ENCODE measurements at places on chromosomes 3 and 15.

DNA sequence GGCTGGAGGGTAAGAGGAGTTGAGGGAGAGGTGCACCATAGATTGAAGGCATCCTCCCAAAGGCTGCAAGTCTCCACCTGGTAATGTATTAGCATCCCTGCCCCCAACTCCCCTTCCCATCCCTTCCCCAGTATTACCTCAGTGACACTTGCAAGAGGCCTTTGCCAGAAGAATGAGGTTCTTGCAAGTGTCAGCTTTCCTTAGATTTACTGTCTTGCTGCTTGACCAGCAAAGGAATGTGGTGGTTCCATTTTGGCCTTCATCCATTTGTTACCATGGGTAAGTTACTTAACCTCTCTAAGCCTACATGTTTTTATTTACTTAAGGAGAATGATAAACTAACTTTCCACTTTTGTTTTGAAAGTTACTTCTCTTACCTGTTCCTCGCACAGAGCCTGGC lies 108.9 kb downstream of the LRTM1 start:
- no peak for DNase-seq

GRCh38 chr3:78941587-78941986 lies 826.2 kb downstream of the ROBO1 start:
- no peak for DNase-seq

DNA sequence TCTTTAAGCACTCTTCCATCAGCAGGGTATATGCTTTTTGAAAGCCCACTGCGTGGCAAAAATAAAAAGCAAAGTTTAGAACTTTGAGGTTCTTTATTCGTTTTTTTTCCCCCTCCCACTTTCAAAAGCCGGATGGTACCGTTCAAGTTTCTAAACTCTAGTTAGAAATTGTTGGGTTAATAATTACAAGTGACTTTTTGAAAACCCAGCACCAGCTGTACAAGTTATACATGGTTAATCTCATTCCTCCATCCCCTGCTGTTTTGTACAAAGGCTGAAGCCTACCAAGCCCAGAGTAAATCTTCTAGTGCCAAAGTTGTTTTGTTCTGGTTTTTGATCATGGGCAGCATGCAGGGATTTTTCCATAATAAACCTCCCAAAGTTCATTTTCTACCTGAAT lies 48.6 kb downstream of the WDR72 start:
- no peak for DNase-seq

DNA sequence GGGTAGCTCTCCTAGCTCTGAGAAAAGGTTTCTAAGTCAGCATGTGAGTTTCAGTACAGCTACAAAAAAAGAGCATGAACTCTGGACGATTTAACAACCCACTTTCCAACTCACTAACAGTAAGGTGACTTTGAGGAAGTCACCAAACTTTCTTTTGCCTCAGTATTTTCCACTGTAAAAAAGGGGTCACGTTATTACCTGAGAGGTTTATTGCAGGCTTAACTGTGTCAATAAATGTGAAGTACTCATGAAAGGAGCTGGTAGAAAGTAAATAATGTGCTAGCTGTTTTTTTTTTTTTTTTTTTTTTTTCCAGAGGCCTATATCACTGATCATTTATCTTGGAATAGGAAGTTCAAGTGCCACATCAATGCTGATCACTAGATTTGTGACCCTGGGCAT lies 89.3 kb downstream of the PLSCR2 start:
- no peak for DNase-seq

DNA sequence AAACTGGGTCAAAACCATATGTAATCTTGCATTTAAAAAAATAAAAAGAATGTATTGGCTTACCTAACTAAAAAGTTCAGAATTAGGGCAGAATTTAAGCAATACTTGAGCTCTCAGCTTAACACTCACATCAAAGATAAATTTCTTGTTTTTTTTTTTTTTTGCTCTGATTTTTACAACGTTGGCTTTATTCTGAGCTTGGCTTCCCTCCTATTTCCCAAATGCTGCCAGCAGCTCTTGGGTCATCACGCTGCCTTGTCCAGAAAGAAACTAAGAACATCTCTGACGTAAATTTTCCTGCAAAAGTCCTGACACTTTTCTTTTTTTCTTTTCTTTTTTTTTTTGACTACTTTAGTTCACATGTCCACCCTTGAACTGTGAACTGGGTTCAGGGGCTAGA lies 150.6 kb upstream of the TGFBR2 start:
- no peak for DNase-seq

- peak; percentile 86 for DNase-seq
These were observed at the start of gene ANKRD28 for GRCh38 chr3:15797642-15798303. TSS of gene ANKRD28 (minus strand) at chr3:15797979. CDS start at chr3:15796521, 1,458 bp downstream.

- no peak for DNase-seq
These were observed 292.8 kb downstream of the MEX3B start for GRCh38 chr15:81752974-81753373.

DNA sequence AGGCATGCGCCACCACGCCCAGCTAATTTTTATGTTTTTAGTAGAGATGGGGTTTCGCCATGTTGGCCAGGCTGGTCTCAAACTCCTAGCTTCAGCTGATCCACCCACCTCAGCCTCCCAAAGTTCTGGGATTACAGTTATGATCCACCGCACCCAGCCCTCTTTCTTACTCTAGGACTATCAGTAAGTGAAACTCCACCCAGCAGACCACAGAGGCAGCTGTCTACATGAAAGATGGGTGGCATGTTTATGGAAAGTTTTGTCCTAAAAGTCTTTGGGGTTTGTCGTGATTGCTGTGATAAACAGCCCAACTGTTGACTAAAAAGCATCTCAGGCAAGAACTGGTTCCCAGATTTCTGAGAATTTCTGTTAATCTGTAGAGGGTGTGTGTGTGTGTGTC lies 10.9 kb downstream of the ARL6IP5 start:
- DNase-seq = peak; percentile 52

- no peak for DNase-seq
These were observed 317.4 kb upstream of the LRRFIP2 start for GRCh38 chr3:37491776-37492175.

DNA sequence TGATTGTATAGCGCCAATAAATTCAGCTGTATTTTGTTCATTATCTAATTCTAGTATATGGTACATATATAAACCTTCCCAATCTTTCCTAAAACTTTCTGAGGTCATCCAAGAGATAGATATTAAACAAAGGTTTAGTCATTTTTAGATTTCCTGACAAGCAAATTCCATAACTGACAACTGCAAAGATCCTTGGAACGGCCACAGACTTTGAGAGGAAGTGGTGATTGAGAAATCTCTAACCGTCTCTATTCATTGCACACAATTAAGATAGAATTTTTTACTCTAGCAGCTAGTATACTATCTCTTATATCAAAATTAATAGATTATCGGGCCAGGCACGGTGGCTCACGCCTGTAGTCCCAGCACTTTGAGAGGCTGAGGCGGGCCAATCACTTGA lies 4.7 kb downstream of the CSNK1G1 start:
- DNase-seq = no peak

- DNase-seq = no peak
These were observed 305.6 kb upstream of the STT3B start for GRCh38 chr3:31227131-31227562.

GRCh38 chr3:187006864-187007630 lies 76.7 kb downstream of the ST6GAL1 start:
- DNase-seq = peak; percentile 68

DNA sequence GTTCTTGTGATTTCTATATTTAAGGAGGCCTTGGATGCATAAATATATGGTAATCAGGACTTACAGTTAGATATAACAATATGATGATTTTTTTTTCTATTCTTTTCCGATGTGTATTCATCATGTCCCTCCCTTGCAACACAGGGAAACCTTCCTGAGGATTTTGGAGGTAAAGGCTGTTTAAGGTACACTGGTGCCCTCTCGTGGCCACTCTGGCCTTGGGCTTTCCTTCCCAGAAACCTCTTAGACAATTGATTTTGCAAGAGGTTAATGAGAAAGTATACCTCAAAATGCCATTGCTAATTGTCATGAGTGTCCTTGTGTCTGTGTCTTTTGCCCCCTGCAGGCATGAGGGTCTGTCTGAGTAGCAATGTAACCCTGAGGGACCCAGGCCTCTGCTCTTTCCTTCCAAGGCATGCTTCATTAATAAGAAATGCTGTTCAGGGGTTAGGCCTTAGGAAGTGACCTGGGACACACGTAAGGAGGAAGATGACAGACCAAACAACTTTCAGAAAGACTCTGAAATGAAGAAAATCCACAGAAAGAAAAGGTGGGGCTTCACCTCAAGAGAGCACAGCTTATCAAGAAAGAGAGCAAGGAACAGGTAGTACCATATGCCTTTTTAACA lies 70.3 kb upstream of the PPP2R3A start:
- DNase-seq = peak; percentile 46

DNA sequence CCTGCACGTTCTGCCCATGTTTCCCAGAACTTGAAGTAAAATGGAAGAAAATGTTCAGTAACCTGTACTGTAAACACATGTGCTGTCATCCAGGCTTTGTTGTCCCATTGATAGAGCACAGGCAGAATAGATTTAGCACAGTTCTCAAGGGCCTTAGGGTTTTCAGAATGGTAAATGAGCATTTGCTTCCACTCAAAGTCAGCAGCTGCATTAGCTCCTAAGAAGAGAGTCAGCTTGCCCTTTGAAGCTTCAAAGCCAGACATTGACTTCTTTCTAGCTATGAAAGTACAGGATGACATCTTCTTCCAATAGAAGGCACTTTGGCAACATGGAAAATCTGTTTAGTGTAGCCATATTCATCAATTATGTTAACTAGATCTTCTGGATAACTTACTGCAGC lies 76.2 kb upstream of the TMEM108 start:
- no peak for DNase-seq

GRCh38 chr15:48630245-48630644 lies 15.3 kb downstream of the FBN1 start:
- no peak for DNase-seq

DNA sequence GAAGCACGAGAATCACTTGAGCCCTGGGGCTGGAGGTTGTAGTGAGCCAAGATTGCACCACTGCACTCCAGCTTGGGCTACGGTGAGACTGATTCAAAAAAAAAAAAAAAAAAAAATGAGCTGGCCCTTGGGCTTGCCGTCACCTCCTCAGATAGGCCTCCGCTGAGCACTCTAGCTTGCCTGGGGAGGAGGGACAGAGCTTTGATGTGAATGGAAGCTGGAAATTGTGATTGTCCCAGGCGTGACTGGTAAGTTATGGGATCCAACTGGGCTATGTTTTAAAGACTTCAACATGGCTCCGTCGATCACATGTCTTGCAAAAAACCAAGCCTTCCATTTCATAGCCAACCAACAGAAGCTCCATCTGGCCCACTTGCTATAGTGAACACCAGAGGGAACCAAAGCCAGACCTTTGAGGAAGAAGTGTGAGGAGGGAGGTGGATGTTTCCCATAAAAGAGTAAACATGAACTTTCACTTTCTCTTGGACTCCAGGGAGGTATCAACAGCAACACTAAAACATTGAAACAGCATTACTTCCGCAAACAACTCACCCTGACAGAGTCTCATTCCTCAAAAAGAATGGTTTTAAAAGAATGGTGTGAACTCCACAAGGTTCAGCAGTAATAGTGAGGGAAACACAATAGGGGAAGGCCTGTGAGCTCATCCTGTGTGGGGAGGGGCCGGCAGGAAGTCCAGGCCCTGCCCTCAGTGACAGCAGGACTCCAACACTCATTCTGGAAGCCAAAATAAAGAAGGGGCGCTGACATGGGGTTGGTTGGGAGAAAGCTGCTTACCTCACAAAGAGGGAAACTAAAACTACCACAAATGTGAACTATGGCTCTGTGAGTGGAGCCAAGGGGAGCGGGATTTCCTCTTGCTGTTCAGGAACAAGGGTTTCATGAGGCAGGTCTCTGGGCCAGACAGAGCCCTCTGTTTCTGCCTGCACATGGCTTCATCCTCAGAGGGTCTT lies 59.2 kb upstream of the IL12A start:
- no peak for DNase-seq

DNA sequence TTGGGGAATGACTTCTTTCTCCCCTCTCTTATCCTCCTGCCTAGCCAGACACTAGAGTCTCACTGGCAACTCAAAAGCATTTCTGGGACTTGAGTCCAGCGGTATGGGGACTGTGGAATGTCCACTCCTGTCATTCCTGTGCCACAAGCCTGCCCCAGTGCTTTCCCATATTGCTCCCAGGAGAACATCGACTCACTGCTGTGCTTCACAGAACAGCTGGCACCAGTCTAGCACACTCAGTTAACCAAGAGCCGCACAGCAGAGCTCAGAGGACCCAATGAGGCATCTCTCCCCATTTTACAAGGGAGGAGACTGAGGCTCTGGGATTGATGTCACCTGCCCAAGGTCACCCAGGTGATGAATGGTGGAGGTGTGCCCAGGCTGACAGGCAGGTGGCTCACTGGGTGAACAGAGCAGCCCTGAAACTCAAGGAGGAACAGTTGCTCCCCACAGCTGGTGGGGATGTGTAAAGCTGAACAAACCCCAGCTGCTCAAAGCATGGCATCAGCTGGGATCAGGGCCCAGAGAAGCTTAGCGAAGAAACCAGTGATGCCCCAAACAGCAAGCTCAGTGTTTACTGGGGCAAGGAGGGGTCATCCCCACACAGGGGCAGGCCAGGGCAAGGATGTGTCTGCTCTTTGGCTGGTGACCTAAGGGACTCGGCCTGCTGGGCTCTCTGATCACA lies 35.4 kb upstream of the DUSP7 start:
- no peak for DNase-seq

GRCh38 chr3:69747511-69748258 lies 8.4 kb downstream of the MITF start:
- no peak for DNase-seq

- DNase-seq = no peak
These were observed 25.9 kb downstream of the SLC9A9 start for GRCh38 chr3:143822374-143822773.

DNA sequence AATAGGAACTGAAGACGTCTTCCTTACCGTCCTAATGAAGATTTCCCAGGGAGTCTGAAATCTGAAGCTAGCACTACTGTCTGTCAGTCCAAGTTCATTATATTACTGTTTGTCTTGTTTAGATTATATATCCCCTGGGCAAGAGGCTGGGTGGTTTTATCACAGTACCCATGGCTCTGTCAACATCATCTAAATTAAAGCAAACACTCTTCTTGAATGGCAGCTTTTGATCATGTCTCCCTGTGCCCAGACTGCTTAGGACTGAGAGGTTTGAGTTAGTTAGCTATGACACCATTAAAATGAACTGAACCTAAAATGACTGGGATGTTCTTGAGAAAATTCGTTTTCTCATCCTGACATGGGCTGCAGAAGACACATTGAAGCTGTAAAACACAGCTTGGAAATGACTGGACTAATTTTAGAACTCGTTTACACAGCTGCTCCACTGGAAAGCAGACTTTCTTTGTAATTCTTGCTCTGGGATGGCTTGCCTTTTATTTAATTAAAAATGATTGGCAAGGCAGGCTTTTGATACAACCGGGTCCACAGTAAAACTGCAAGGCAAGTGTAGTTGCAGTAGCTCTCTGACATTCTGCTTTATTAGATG lies 243.5 kb downstream of the MFSD1 start:
- DNase-seq = no peak

GRCh38 chr3:99505200-99505599 lies 133.2 kb upstream of the COL8A1 start:
- DNase-seq = no peak

DNA sequence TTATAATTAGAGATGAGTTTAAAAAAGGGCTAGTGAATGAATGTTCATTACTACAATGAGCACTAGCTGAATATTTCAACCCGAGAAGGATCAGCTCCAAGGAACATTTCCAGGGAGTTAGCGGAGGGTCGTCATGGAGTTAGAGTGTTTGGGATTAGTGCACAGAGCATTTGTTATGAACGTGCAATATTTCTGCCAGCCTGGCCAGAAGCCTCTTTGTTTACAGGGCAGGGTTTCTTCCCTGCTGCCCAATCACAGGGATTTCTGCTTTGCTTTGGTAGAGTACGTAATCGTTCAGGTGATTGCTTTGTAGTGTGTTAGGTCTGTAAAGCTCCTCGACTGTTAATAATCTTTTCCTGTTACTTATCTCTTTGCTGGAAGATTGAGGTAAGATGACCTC lies 5.9 kb downstream of the CGNL1 start:
- no peak for DNase-seq

GRCh38 chr3:147616998-147617619 lies 207.9 kb downstream of the ZIC1 start:
- DNase-seq = no peak
